Eye (tissue), 1 donor: ENCODE measurements at places on chromosomes 11 and 22.

- DNase-seq: no peak
These were observed 13.4 kb downstream of the ABTB2 start for GRCh38 chr11:34344410-34344767.

- peak; percentile 51 for DNase-seq
These were observed 398 bp upstream of the CRACR2B start for GRCh38 chr11:827146-827896.

DNA sequence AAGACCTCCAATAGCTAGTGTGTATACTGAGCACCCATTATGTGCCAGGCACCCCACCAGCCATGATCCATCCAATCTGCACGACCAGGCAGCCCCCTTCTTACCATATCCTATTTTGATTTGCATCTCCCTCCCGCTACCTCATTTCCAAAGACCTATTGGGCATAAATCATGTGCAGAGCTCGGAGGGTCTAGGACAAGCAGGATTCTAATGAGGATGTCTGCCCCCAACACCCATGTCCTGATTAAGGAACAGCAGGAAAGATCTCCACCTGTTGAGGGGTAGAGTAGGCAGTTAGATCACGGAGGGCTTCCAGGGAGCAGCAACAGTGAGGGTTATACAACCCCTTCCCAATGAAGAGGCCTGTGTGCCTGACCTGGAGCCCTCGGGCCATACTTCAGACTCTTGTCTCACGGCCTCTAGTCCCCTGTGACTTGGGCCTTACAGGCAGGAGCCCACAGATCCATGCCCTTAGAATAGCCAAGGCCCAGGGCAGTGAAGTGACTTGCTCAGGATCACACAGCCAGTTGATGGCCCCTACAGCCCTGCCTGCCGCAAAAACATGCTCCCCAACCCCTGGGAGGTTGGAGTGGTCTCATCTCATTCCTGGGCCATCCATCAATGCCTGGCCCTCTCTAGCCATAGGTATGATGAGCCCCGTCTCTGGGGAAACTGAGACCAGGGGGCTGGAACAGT lies 3.5 kb downstream of the RAB3IL1 start:
- DNase-seq: no peak

- DNase-seq: no peak
These were observed 51.8 kb downstream of the MICAL3 start for GRCh38 chr22:17972385-17973191.

- no peak for DNase-seq
These were observed 86.1 kb upstream of the ZBED5 start for GRCh38 chr11:10943968-10944367.

GRCh38 chr11:45921561-45922424 lies 663 bp upstream of the LARGE2 start:
- DNase-seq: peak; percentile 67

GRCh38 chr22:46162771-46163556 lies 12.6 kb downstream of the PPARA start:
- no peak for DNase-seq

GRCh38 chr11:95487391-95487790 lies 256.4 kb upstream of the SESN3 start:
- no peak for DNase-seq

DNA sequence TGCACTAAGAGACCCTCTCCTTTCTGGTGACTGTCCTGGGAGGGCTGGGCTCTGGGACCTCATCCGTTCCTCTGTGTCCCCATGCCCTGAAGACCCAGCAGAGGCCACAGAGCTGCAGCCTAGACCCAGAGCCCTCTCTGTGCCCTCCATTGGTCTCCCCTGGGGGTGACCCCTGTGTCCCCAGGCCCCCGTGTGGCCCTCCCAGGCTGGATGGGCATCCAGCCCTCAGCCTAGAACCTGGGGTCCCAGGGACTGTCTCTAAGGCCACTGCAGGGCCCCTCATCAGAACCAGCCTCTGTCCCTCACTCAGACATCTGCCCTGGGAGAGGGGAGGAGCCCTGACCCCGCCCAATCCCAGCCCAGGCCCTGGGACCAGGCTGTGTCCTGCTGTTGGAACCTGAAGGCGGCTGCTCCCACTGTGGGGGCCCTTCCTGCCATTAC lies 5.7 kb downstream of the IGLL1 start:
- no peak for DNase-seq

DNA sequence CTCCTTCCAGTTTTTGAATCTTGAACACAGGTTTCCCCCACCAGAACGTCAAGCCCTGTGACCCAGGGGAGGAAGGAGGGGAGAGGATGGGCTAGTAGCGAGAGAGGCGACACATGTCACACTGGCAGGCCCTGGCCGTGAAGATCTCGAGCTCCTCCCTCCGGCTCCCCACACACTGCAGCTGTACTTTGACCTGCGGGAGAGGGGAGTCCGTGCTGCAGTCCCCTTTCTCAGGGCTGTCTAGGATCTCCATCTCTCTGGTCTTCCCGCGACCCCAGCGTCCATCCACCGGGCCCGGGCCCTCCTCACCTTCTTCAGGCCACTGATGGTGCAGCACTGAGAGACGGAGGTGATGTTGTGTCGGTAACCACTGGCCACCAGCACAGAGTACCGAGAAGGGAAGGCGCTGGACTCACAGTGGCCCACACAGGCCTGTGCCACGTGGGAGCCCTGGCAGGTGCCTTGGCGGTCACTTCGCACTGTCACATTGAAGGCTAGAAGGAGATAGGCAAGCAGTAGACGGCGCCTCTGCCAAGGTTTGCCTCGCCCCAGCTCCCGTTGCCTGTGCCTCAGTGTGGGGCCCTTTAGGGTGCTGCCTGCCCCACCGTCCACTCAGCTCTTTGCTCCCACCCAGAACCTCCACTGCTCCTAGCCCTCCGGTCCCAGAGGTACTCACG lies 873 bp downstream of the GPHA2 start:
- no peak for DNase-seq

GRCh38 chr11:67055812-67056211 lies 835 bp upstream of the RHOD start:
- DNase-seq: peak; percentile 34

- no peak for DNase-seq
These were observed 3.9 kb downstream of the HTATIP2 start for GRCh38 chr11:20367313-20367948.

- no peak for DNase-seq
These were observed 4.2 kb downstream of the VPS26B start for GRCh38 chr11:134228625-134229024.

DNA sequence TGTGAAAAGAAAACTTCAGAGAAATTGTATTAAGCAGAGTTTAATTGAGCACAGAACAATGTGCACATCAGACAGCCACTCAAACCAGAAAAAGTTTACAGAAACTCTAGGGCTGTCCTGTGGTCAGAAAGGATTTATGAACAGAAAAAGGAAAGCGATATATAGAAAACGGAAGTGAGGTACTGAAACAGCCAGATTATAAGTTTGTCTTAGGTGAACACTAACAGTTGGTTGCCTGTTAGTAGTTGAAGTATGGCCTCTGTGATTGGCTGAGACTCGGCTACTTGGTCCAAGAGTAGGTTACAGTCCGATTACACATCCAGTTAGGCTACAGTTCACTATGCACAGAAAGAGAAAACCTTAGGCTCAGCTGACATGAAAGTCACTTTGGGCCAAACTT lies 1232.5 kb upstream of the RAG2 start:
- no peak for DNase-seq

DNA sequence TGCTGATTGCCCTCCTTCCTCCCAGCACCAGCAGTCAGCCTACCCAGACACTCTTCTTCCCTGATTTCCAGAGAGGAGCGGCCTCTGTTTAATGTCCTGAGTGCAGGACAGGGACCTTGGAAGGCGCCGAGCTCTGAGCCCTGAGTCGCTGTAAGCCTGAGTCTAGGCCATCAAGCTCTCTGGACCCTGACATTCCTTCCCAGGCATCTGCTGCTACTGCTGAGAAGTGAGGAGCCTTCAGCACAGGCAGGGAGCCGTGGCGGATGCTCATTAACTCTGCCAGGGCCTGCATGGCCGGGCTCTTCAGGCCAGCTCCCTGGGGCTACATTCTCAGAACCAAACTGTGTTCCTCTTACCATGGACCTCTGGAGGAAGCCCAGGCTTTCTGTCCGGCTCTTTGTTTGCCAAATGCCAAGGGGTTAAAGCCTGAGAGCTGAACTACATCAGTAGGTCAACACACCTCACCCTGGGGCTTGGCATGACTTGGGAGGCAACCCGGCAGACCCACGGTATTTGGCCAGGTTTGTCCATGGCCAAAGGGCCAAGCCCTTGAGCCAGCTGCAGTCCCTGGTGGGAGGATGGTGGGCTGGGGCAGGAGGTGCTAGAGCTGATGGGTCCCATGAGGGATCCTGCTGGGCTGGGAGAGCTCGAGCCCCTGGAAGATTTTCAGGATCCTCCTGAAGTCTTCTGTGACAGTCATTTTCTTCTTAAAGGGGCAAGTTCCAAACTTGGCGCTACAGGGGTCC lies 721.4 kb downstream of the BRD1 start:
- DNase-seq: peak; percentile 56

DNA sequence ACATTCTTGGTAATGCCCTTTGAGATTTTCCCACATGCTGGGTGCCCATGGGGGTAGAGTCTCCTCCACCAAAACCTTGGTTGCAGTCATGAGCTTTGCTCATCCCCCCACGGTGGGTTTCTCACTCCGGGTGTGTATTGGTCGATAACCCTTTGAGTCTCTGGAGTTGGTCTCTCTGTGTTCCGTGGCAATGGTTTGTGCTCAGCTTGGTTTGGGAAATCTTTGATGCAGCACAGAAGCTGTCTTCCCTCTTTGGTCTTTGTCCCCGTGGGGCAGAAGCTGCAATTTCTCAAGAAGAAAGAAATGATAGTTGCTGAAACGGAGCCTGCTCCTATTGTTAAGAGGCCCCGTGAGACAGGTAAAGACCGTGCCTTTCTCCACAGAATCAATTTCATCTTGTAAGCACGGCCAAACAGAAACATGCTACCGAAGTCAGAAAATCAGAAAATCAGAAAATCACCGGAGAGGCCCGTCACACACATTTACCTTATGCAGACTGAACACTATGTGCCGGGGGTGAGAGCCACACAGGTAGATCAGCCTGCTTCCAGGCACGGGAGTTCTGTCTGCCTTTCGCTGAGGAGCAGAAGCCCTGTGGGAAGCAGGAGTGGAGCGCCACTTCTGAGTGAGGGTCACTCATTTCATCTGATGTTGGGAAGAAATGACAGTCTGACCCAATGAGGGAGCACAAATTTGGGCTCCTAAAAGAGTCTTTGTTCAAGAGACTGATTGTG lies 186.1 kb downstream of the TBC1D22A start:
- no peak for DNase-seq

DNA sequence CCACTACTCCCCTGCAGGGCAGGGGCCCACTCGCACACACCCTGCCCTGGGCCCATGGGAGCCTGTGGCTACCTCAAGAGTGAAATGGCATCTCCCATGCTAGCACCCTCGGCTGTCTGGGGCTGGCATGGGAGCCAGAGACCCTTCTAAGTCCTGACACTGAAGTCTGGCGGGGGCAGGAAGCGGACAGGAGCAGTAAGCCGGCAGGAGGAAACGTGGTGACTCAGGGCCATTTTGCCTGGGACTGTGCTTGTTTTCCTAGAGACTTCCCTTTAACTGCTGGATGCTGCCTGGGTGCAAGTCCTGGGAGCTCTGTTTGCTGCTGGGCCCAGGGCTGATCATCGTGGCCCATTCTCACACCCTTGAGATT lies 16.8 kb downstream of the RELT start:
- no peak for DNase-seq

DNA sequence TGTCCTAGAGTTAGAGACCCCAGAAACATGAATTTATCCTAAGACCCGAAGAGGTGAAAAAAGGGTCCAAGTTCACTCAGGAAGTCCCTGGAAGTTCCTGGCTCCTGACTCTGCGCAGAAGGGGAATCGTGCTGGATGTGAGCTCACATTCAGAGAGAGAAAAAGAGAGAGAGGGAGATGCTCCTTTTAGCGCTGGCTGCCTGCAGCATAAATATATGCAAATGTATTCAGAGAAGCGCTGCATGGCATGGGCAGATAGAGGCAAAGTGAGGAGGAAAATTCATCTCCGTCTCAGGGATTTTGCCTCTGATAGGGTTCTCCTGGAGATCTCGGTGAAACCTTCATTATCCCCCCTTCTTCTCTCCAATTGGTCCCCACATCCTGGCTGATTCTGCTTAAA lies 517.2 kb downstream of the MN1 start:
- DNase-seq: no peak

DNA sequence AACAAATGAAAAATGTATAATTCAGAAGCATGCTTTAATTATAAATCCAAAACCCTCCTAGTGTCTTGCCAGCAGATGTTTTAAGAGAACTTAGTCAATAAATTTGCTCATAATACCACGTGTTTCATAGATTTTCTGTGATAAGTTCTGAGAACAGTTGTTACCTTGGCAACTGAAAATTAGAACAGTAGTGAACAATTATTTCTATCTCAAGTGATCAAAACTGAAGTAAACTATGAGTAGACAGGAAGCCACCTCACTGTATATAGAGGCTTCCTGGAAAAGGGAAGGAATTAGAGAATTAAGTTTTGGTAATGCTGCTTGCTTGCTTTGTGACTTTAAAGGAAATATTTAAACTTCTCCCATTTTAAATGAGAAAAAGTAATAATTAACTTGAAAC lies 266.0 kb upstream of the ANO3 start:
- DNase-seq: no peak

DNA sequence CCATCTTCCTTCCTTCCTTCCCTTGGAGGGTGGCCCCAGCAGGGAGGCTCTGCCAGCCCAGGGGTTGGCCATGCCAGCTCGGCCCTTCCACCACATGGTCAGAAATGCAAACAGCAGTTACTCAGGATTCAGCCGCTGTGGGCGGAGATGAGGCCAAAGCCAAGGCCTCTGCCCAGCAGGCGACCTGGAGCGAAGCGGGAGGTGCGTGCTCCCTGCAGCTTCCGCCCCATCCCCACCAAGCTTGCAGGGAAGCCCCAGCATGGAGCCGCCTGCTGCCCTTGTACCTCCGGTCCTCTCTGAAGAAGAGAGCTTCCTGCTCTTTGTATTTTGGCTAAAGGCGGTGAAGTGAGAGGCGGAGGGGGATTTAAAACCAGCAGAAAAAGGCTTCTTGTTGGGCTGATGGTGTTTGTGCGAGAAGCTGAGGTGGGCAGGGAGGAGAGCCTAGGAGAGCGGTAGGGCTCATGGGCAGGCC lies 50.4 kb downstream of the ANO1 start:
- DNase-seq: no peak

DNA sequence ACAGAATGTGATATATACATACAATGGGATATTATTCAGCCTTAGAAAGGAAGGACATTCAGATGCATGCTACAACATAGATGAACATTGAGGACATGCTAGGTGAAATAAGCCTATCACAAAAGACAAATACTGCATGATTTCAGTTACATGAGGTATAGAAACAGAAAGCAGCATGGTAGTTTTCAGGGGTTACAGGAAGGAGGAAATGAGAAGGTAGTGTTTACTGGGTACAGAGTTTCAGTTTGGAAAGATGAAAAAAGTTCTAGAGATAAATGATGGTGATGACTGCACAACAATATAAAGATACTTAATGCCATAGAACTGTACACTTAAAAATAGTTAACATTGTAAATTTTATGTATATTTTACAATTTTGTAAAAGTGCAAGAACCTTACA lies 266.7 kb upstream of the C11orf87 start:
- DNase-seq: no peak

GRCh38 chr11:16410479-16410878 lies 54.1 kb upstream of the SOX6 start:
- DNase-seq: no peak

- peak; percentile 70 for DNase-seq
These were observed 607 bp downstream of the PLAAT3 start for GRCh38 chr11:63613517-63614135.

GRCh38 chr11:76889411-76889975 lies 28.8 kb downstream of the ACER3 start:
- no peak for DNase-seq
